ENCODE measurements at places on chromosomes 5 and 9.

DNA sequence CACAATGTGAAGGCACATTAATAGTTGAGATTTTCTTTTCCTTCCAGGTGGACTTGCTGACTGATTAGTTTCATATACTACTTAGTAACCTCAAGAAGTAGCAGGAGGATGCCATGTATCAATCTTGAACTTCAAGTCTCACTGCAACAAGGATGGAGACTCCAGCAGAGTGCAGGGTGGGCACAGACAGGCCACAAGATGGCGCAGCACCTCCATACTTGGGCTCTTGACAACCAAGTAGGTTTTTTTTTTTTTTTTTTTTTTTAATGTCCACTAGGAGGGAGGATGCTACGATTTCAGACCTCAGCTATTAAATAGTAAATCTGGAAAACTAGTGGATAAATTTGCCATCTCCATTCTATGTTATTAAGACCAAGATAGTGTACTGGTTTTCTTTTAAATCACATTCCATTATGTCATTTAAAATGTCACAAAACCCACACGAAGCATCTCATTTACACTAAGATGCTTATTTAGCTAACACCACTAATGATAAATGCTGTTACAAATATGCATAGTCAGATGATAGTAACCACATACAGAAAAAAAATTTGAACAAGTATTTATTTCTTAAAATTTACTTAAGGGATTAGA lies 58.6 kb downstream of the IL6ST start:
- peaks cover 44% of the 10 kb centered on the region for H3K4me1 ChIP-seq
- no peak overlapping the region for H3K4me3 ChIP-seq
- H3K36me3 ChIP-seq: peaks cover 2% of the 10 kb centered on the region

DNA sequence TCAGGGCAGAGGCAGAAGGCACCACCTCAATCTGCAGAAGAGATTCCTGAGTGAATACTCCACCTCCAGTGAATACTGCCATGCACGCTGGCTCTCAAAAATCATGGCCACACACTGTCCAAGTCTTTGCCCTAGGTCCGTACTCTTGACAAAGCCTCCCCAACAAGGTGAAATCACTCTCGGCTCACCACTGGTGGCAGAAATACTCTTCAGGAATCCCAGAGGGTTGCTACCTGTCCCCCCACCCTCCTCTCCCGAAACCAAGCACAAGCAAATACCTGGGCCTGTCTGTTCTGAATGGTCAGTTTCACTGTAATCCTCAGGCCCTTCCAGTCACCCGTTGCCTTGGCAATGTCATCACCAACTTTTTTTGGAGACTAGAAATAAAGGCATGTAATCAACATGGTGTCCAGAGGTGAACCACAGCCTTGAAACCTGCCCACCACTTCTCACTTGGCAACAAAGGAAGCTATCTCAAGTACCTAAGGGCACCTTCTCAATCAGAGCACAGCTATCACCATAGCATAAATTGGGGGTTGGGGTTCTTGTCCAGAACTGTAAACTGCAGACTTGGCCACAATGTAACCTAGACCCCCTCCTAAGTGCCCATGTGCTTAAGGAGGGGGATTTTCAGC lies 1.8 kb downstream of the RPL12 start:
- H3K36me3 ChIP-seq: peaks cover 7% of the 10 kb centered on the region
- H3K4me1 ChIP-seq: peaks cover 9% of the 10 kb centered on the region
- no peaks in the 10 kb centered on the region for H3K27me3 ChIP-seq
- H3K4me3 ChIP-seq: peak overlapping the region; percentile 98

- H3K27ac ChIP-seq: no peak overlapping the region
- no peaks in the 10 kb centered on the region for H3K36me3 ChIP-seq
- peaks cover 17% of the 10 kb centered on the region for H3K4me1 ChIP-seq
- no peak overlapping the region for H3K4me3 ChIP-seq
- no peaks in the 10 kb centered on the region for H3K27me3 ChIP-seq
These were observed 5.8 kb upstream of the BICD2 start for GRCh38 chr9:92770360-92770995.

DNA sequence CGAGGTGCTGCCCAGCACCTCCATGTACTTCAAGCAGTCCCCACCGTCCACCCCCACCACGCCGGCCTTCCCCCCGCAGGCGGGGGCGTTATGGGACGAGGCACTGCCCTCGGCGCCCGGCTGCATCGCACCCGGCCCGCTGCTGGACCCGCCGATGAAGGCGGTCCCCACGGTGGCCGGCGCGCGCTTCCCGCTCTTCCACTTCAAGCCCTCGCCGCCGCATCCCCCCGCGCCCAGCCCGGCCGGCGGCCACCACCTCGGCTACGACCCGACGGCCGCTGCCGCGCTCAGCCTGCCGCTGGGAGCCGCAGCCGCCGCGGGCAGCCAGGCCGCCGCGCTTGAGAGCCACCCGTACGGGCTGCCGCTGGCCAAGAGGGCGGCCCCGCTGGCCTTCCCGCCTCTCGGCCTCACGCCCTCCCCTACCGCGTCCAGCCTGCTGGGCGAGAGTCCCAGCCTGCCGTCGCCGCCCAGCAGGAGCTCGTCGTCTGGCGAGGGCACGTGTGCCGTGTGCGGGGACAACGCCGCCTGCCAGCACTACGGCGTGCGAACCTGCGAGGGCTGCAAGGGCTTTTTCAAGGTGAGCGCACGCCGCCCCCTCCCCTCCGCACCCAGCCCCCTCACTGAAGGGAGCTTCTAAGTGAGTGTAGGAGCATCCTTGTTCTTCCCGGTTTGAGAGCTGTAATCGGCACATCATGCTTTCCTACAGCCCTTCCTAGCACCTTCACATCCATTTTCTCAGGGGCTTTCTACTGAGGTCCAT lies 6.9 kb downstream of the NR4A3 start:
- no peaks in the 10 kb centered on the region for H3K4me1 ChIP-seq
- H3K27me3 ChIP-seq: peaks cover 5% of the 10 kb centered on the region
- no peak for DNase-seq

GRCh38 chr5:74394916-74395880 lies 245.3 kb downstream of the ENC1 start:
- no peaks in the 10 kb centered on the region for H3K36me3 ChIP-seq
- peak overlapping the region; percentile 83 for H3K27ac ChIP-seq
- peaks cover 47% of the 10 kb centered on the region for H3K4me1 ChIP-seq
- peak; percentile 91 for DNase-seq
- no peak overlapping the region for H3K4me3 ChIP-seq

DNA sequence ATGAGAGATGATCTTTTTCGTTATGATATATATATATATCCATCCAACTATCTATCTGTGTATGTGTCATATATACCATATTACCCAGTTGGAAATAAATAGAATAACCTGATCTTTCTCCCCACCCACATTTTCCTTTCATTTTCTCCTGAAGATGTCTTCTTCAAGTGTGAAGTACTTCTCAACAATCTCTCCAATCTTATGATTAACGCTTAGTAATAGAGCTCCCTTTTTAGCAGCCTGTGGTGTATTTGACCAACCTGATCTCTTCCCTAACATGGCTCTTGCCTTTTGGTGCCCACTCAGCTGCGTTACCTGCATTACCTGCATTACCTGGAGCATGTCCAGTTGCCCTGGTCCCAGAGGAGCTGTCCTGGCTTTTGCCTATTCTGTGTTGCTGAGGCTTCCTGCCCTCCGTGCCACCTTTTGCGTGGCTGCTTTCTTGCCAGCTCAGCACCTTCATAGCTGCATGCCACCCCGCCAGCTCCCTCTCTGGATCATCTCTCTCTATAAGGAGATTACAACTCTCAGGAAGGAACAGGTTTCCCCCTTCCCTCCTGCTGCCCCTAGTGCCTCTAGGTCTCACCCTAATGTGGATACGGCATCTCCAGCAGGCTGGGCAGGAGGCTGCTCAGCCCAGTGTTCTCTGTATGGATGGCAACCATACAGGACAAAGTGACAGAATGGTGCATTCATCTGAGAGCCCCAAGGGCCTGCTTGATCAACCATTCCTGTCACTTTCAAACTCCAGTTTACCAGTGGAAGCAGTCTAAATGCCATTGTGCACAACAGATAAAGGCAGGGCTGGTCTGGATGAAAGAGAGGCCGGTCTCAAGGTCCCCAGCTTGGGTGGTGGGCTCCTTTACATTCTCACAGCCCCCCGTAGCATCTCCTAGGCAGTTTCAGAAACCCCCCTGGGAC lies 126.7 kb downstream of the GADD45G start:
- no peak overlapping the region for H3K27ac ChIP-seq
- no peak for DNase-seq
- peaks cover 12% of the 10 kb centered on the region for H3K4me1 ChIP-seq

GRCh38 chr5:14790911-14791310 lies 80.7 kb downstream of the ANKH start:
- no peak overlapping the region for H3K4me3 ChIP-seq
- H3K36me3 ChIP-seq: no peaks in the 10 kb centered on the region
- no peaks in the 10 kb centered on the region for H3K27me3 ChIP-seq
- no peak for DNase-seq
- no peaks in the 10 kb centered on the region for H3K4me1 ChIP-seq

DNA sequence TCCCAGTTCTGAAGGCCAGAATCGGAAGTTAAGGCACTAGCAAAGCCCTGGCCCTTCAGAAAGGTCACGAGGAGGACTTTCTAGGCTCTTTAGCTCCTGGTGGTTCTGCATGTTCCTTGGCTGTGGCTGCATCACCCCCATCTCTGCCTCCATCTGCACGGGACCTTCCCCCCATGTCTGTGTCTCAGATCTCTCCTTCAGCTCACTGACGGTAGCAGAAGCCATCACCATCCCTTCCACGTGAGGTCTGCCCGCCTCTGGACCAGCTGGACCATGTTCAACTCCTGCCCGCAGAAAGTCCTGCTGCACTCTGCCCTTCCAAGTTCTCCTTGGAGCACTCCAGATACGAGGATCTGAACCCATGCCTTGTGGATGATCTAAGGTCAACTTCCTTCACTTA lies 242.9 kb upstream of the IRX1 start:
- H3K36me3 ChIP-seq: no peaks in the 10 kb centered on the region
- no peaks in the 10 kb centered on the region for H3K27me3 ChIP-seq
- H3K4me1 ChIP-seq: no peaks in the 10 kb centered on the region
- no peak for DNase-seq
- no peak overlapping the region for H3K4me3 ChIP-seq

GRCh38 chr5:93145767-93146166 lies 435.3 kb downstream of the NR2F1-AS1 start:
- no peak for DNase-seq
- no peak overlapping the region for H3K4me3 ChIP-seq
- no peak overlapping the region for H3K27ac ChIP-seq
- H3K27me3 ChIP-seq: no peaks in the 10 kb centered on the region

DNA sequence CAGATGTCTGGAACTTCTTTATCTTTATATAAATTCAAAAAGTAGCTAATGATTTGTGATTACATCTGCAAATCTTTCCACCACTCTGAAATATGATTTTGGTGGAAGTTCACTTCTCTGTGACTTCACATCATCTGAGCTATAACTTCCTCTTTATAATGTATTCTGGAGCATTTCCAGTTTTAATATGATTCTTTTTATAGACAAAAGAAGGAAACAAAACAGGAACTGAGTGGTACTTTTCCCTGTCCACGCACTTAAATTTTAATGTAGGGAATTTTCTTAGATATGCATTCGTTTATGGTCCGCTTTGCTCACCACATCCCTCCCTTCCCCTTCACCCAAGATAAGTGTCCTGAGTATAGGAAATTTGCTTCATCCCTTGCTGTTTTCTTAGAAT lies 333.5 kb downstream of the CHSY3 start:
- no peaks in the 10 kb centered on the region for H3K4me1 ChIP-seq
- no peak overlapping the region for H3K4me3 ChIP-seq
- no peaks in the 10 kb centered on the region for H3K27me3 ChIP-seq
- no peak for DNase-seq
- no peaks in the 10 kb centered on the region for H3K36me3 ChIP-seq

GRCh38 chr5:153983885-153984284 lies 54.8 kb downstream of the FAM114A2 start:
- no peak overlapping the region for H3K4me3 ChIP-seq
- H3K27ac ChIP-seq: no peak overlapping the region

DNA sequence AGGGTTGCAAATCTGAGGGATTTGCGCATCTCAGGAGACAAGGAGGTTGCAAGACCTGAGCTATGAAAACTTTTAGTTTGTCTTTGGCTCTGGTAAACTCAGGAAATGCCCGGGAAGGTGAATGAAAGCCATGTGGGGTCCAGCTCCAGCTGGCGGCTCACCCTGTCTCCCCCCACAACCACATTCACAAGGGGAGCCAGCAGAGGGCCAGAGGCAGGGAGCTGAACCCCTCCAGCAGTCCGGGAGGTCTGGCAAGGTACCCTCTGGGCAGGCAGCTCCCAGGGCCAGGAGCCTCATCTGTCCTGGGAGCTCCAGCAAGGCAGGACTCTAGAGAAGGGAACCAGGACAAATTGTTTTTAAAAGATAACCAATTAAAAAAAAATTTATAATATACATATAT lies 2.5 kb upstream of the FGFR4 start:
- H3K27me3 ChIP-seq: no peaks in the 10 kb centered on the region
- H3K4me1 ChIP-seq: peaks cover 51% of the 10 kb centered on the region
- no peak overlapping the region for H3K4me3 ChIP-seq
- peak overlapping the region; percentile 64 for H3K27ac ChIP-seq

GRCh38 chr5:177124486-177124991 lies 9.0 kb upstream of the NSD1 start:
- H3K27ac ChIP-seq: no peak overlapping the region
- DNase-seq: no peak
- no peaks in the 10 kb centered on the region for H3K4me1 ChIP-seq

- H3K4me3 ChIP-seq: no peak overlapping the region
- DNase-seq: no peak
- no peak overlapping the region for H3K27ac ChIP-seq
- H3K36me3 ChIP-seq: no peaks in the 10 kb centered on the region
- H3K27me3 ChIP-seq: no peaks in the 10 kb centered on the region
These were observed 8.2 kb upstream of the RALGDS start for GRCh38 chr9:133129001-133129795.

DNA sequence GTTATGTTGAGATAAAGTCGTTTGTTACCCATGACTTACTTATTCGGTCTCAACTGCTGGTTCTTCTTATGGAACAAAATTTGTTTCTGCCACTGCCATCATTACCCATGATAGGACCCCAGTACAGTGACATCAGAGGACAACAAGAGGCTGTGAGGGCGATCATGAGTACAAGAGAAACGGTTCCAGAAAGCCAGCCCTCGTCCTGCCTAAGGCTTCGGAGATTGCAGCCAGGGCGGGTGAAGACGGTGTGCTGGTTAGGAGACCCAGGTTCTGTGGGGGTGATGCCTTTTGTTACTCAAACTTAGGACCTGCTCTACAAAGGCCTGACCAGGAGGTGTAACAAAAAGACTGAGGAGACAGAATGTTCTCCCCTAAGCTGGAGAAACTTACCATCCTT lies 10.9 kb downstream of the FYB1 start:
- no peaks in the 10 kb centered on the region for H3K4me1 ChIP-seq
- no peaks in the 10 kb centered on the region for H3K27me3 ChIP-seq
- no peak overlapping the region for H3K27ac ChIP-seq

GRCh38 chr9:129237164-129237611 lies 59.1 kb upstream of the IER5L start:
- H3K27me3 ChIP-seq: no peaks in the 10 kb centered on the region
- no peak overlapping the region for H3K4me3 ChIP-seq
- no peaks in the 10 kb centered on the region for H3K4me1 ChIP-seq

- H3K27ac ChIP-seq: no peak overlapping the region
These were observed 213.4 kb downstream of the PALM2AKAP2 start for GRCh38 chr9:109993250-109993978.

GRCh38 chr5:15897656-15898055 lies 281.9 kb downstream of the MARCHF11 start:
- H3K27ac ChIP-seq: no peak overlapping the region
- no peaks in the 10 kb centered on the region for H3K4me1 ChIP-seq
- H3K4me3 ChIP-seq: no peak overlapping the region

GRCh38 chr5:33890131-33891032 lies 1.4 kb downstream of the ADAMTS12 start:
- no peak for DNase-seq
- H3K36me3 ChIP-seq: no peaks in the 10 kb centered on the region
- no peak overlapping the region for H3K27ac ChIP-seq
- H3K27me3 ChIP-seq: peaks cover 2% of the 10 kb centered on the region
- no peak overlapping the region for H3K4me3 ChIP-seq

GRCh38 chr5:82073179-82073578 lies 101.4 kb downstream of the ATG10 start:
- no peaks in the 10 kb centered on the region for H3K36me3 ChIP-seq
- DNase-seq: no peak
- H3K27me3 ChIP-seq: no peaks in the 10 kb centered on the region
- no peak overlapping the region for H3K27ac ChIP-seq
